ENCODE measurements at places on chromosomes 12 and 14.

- no peak for DNase-seq
Observed at GRCh38 chr12:113660936-113661335, 189.3 kb upstream of the LHX5 start.

DNA sequence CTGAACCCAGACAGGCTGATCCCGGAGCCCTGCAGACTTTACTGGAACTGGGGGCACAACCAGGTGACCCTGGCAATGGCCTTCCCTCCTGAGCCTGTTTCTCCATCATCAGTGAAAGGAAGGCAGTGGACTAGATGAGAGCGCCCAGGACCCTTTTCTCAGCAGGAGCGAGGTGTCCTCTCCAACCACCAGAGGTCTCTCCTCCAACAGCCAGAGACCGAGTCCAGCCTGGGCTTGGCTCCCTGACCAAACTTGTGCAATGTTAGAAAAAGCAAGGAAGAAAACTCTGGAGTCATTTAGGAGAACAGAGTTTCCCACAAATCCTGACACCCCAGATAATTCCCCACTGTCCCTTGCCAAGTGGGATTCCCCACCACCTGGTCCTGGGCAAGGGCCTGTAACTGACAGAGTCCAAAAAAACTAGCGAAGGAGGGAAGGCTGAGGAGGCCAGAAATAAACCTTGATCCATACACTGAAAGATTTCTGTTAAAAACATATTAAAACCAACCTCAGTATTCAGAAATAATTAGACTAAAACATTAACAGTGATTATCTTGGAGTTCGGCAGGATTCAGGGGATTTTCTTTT lies 9.0 kb downstream of the RPS6KL1 start:
- peak; percentile 68 for DNase-seq

GRCh38 chr12:51548241-51548640 lies 42.8 kb upstream of the SCN8A start:
- DNase-seq, result no peak

DNA sequence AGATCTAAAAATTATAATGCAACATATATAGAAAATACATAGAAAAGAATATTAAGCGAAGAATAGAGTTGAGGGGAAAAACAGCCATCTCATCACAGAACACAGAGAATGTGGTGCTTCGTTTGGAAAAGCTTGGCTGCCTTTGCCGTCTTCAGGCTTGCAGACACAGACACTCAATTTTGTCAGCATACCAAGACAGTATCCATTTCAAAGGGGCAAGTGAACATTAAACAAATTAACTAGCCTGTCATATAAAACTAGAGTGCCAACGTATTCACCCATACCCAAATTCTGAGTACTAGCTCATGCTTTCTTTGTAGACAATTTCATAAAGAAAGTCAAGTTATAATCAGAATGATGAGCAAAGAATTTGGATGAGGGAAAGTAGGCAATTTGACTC lies 40.5 kb downstream of the DMAC2L start:
- DNase-seq, result no peak

GRCh38 chr12:44519931-44520330 lies 356.2 kb downstream of the NELL2 start:
- DNase-seq, result no peak

DNA sequence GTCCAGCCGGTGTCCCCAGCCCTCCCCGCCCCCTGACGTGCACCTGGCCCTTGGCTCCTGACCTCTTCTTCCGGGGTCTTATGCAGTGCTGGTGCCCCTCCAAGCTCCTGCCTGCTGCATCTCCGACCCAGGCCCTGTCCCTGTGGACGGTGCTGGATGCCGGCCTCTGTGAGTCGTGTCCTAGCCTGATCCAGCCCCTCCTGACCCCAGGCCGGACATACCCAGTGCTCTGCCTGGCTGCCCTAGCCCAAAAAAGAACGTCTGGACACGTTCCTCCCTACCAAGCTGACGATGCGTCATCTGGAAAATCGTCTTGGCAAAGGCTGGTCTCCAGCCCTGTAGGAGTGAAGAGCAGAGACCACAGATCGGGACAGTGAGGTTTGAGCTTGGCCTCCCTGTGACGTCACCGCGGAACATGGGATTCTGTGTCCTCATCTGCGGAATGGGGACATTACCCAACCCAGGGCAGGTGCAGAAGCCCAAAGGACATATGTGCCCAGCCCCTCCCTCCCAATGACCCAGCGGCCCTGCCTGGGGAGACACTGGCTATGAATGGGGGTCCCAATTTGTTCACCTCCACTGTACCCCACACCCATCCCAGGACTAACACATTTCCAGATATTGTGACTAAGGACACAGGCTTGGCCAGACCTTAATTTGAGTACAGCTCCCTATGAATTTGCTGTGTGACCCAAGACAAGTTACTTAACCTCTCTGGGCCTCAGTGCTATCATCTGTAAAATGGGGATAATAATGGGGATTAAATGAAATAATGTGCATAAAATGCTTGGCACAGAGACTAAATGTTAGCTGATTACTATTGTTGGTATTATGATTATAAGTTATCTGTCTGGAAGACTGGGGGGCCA lies 51.0 kb upstream of the BCL11B start:
- no peak for DNase-seq

GRCh38 chr12:107783406-107784376 lies 9.2 kb downstream of the ASCL4 start:
- DNase-seq, result no peak

DNA sequence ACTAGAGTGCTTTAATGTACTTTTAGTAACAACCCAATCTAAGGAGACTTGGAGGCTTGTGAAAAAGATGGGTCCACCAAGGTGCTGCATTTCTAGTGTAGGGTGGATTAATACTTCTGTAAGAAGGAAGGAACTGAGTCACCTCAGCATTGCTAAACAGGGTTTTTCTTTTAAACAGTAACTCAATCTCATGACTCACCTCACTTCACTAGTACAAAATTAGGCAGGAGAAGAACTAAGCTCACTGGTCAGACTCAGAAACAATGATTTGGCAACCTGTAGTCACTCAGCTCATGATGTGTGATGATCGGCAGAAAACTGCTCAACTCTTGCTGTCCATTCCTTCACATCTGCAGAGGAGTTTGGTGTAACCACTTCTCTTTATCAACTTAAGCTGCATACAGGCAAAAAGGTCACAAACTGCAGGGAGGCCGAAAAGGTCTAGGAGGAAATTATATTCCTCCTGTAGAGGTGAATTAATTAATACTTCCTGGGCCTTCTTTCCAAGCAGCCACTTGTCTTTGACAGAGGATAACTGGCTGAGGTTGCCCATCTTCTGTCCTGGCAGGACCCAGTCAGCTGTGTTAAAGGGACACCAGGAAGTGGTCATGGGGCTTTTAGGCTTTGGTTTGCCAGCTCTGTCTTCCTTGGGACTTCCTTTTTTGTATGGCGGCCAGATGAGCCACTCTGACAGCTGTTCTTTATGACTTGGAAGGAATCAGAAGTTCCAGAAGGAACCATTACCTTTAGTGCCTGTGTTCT lies 466.9 kb downstream of the FUT8 start:
- DNase-seq, result no peak

- DNase-seq, result no peak
Observed at GRCh38 chr14:73888460-73888725, 1.7 kb downstream of the ZNF410 start.

DNA sequence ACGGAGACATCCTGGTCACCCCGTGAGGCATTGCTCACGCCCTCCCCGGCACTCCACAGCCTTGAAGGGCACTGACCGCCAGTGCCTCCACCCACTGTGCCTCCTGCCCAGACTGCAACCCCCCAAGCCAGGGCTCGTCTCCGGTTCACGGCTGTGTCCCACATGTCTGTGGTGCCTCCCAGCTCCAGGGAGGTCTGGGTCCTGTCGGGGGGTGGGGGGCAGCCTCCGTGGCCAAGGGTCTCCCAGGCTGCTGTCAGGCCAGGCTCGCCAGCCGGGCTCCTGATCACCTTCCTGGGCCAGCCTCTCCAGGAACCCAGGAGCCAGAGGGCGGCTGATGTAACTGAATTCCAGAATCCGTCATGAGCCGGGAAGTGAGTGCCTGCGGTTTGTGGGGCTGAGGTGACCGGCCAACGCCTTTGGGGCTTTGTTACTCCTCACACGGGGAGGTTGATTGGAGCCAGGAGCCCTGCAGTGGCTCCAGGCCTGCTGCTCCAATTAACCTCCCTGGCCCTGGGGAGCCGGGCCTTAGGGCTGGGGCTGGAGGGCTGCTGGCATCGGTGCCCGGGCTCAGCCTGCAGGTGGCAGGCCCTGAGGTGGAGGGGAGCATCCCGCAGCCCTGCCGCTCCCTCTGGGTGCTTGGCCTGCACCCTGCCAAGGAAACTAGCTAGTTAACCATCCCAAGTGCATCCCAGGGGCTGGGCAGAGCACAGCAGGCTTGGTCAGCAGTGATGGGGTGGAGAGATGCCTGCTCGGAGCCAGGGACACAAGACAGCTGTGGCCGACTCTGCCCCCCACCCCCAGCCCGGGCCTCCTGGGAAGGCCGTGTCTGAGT lies 36.4 kb upstream of the FBRSL1 start:
- DNase-seq, result peak; percentile 43

- DNase-seq, result peak; percentile 7
Observed at GRCh38 chr12:51127050-51127729, 43.8 kb upstream of the CSRNP2 start.

DNA sequence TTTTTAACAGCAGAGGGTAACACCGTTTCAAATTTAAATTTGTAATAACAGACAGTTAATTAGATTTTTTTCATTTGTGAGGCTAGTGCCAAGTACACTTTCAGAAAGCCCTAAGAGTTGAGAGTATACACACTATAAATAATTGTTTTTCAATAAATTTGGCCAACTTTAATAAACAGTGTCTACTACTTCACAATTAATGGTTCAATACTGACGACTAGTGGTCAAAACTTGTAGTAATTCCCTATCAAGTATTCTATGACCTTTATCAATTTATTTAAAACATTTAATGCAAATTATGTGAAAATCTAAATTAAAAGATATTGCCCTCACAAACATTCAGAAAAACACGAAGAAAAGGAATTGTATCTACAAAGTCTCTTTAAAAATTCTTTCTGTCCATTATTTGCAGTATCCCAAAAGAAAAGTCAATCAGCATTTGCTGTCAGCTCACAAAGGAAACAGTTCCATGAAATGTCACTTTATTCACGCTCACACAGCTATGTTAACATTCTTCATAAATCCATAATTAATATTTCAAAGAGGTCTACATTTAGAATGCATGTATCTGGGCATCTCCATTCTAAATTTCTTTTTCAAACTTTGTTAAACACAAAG lies 91.2 kb downstream of the CEP128 start:
- peak; percentile 27 for DNase-seq

DNA sequence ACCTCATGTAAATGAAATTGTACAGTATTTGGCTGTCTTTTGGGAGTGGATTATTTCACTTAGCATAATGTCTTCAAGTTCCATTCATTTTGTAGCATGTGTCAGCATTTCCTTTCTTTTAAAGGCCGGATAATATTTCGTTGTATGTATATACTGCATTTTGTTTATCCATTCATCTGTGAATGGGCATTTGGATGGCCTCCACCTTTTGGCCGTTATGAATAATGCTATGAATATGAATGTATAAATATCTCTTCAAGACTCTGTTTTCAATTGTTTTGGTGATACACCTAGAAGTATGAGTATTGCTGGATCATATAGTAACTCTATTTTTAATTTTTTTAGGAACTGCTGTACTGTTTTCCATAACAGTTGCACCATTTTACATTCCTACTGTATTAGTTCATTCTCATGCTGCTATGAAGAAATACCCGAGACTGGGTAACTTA lies 164.9 kb downstream of the DYRK2 start:
- no peak for DNase-seq

GRCh38 chr12:59010118-59010517 lies 89.8 kb upstream of the LRIG3 start:
- no peak for DNase-seq

DNA sequence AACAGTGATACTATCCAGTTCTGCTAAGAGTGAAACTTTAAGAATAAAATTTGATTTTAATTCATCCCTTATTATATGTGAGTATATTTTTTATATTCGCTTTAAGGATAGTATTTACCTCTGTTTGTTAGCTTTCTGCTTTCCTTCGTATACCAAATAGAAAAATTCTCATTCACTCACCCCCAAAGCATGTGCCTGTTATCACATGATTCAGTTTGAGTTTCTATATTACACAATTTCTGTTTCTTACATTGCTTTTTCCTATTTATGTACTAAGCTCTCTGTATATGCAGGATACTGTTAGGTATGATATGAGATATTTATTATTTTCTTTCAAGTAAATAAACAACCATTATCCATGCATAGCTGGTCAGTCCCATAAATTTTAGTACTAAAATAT lies 275.2 kb downstream of the FBXL14 start:
- no peak for DNase-seq

DNA sequence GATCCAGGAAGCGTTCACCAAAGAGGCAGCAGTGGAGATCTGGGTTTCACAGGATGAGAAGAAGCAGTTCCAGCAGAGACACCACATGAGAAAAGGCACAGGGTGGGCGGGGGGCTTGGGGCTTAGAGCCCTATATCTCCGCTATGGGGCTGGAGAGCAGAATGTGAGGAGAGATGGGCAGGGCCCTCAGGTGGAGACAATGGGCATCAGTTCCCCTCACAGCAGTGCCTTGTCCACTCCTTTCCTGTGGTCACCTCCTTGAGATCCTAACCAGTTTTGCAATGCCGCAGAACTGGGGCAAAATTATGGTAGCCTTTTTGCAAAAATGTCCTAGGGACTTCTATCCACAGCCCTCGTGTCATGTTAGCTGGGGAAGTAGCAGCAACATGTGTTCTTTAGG lies 27.5 kb downstream of the DHRS2 start:
- no peak for DNase-seq

DNA sequence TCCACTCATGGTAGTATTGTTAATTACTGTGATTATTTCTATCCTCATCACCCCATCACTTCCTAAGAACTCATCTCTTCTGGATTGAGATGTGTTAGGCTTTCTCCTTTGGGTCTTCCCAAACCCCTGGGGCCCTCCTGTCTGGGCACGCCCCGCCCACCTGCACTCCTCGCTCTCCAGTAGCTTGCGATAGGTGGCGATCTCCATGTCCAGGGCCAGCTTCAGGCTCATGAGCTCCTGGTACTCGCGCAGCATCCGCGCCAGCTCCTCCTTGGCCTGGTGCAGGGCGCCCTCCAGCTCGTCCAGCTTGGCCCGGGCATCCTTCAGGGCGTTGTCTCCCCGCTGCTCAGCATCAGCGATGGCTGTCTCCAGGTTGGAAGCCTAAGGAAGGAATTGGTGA lies 6.8 kb downstream of the KRT71 start:
- DNase-seq, result no peak

DNA sequence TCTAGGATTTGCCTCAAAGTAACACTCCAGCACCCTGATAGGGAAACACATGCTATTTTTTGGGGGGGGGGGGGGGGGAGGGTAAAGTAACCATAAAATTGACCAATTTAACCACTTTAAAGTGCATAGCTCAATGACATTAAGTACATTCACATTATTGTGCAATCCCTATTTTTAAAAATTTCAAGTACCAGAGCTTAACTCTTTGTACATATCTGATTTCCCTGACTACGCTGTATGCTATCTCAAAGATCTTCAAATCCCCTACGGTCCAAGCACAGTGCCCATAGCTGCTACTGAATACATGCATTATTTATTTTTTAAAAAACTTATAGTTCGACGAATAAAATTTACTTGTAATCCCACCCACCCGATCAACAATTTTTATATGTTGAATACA lies 63.0 kb downstream of the BCL2L14 start:
- no peak for DNase-seq

GRCh38 chr14:97477353-97477752 lies 680.2 kb downstream of the VRK1 start:
- DNase-seq, result no peak

GRCh38 chr14:39607978-39608377 lies 175.7 kb upstream of the FBXO33 start:
- DNase-seq, result no peak

- DNase-seq, result peak; percentile 15
Observed at GRCh38 chr12:72141381-72141780, 130.8 kb upstream of the TRHDE start.

All from mesendoderm (in vitro differentiated cells).